Stimulated activated CD4-positive, alpha-beta T cell treated with anti-CD3 and anti-CD28 coated beads, Interleukin-12 subunit alpha, Interleukin-12 subunit beta, amount 100 ng/mL, for 4 hours (primary cell): ENCODE measurements at places on chromosomes 6 and 20.
A peak's percentile ranks its signal among the peaks of the same experiment; 100 is the strongest.

GRCh38 chr6:111551521-111552231 is 54.0 kb downstream of the TRAF3IP2 start:
- DNase-seq: no peak

DNA sequence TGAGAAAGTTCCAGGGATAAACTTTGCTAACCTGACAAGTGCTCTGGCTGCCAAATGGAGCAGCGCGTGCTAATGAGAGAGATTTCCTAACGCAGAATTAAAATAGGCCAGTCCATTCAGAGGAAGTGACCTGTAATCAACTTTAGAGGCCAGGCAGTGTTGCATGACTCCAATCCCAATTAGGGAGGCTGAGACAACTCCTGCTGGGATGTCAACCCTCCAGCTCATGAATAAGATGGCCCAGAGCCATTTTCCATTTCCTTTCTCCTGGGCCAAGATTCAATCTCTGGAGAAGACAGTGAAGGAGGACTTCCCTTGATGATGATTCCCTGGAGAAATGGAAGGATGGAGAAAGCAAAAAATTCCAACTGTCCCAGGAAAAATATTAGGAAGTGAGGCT is 241.5 kb upstream of the RNF24 start:
- no peak for DNase-seq

DNA sequence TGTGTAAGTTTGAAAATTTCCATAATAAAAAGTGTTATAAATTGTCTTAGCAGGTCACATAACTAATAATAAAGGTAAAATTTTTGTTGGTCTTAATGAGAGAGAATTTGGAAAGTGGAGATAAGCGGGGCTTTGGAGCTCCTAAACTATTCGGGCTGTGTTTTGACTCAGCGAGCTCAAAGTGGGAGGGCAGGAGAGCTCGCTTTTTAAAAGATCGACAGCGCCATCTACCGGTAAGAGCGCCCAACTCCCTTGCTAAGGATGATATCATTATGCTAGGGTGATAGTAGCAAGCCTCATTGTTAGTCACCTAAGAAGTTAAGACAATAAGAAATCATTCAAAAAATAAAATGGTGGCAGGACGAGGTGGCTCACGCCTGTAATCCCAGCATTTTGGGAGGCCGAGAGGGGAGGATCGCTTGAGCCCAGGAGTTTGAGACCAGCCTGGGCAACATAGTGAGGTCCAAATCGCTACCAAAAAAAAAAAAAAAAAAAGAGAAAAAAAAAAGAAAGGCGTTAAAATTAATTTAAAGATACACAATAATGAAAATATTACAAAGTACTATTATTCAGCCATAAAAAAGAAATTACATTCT is 24.8 kb downstream of the C6orf15 start:
- DNase-seq: peak; percentile 91

DNA sequence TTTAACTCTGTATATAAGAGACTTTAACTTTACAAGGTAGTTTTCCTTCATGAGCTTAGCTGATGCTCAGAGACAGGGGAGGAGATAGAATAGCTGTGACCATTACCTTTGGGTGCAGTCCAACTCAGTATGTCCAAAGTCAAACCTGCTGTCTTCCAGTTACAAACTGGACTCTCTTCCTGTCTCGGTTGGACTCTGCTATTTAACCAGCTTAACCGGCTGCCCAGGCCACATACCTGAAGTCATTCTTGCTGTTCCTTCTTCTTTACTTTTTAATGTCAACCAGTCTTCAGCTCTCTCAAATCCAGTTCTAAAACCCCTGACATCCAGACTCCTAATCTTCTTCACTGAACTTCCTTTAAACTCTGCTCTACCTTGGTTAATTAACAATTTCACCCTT is 138.3 kb upstream of the TSHZ2 start:
- no peak for DNase-seq

GRCh38 chr20:25223179-25223661 is 24.7 kb upstream of the PYGB start:
- DNase-seq: no peak

- no peak for DNase-seq
Observed at GRCh38 chr20:16111172-16111832, 461.9 kb downstream of the KIF16B start.

DNA sequence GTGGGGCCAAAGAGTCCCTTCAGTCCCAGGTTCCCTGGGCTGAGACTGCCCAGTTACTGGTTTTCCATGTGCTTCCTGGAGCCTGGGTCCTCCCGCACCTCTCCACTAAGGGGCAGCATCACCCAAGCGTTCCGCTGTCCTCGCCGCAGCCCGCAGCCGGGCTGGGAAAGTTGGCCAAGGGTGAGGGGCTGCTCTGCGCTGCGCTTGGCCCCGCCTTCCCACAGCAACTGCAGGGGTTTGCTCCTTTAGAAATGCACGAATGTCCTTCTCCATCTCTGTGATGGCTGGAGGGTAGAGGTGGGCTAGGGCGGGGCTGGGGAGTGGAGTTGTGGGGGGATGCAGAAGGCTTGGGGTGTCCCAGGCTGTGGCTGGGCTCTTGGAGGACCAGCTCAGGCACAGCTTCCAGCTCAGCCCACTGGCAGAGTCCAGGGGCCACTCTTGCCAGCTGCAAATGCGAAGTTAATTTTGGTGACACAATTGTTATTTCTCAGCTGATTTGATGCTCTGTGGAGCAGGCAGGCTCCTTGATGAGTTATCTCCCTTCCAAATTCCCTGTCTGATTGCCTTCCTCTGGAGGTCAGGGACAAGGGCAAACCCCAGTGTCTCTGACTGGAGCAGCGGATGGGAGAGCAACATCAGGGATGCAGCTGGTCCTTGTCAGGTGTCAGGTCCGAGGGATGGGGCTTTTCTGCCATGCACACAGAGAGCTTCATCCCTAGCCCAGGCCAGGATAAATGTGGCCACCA is 63.2 kb downstream of the NOL4L start:
- peak; percentile 71 for DNase-seq
